Fibroblast of lung (primary cell): ENCODE measurements at places on chromosomes 5 and 9.

GRCh38 chr5:135332519-135333150 lies 66.4 kb downstream of the MACROH2A1 start:
- H3K27me3 ChIP-seq: no peaks in the 10 kb centered on the region
- H3K4me3 ChIP-seq: no peak overlapping the region
- H3K36me3 ChIP-seq: peaks cover 10% of the 10 kb centered on the region

GRCh38 chr5:151624476-151624875 lies 33.3 kb upstream of the FAT2 start:
- DNase-seq: no peak
- H3K4me3 ChIP-seq: no peak overlapping the region
- H3K27me3 ChIP-seq: no peaks in the 10 kb centered on the region
- H3K27ac ChIP-seq: no peak overlapping the region
- no peaks in the 10 kb centered on the region for H3K36me3 ChIP-seq

GRCh38 chr5:56625541-56625940 lies 189.8 kb upstream of the MAP3K1 start:
- peak; percentile 95 for DNase-seq
- H3K27me3 ChIP-seq: no peaks in the 10 kb centered on the region
- no peak overlapping the region for H3K4me3 ChIP-seq
- no peaks in the 10 kb centered on the region for H3K4me1 ChIP-seq

DNA sequence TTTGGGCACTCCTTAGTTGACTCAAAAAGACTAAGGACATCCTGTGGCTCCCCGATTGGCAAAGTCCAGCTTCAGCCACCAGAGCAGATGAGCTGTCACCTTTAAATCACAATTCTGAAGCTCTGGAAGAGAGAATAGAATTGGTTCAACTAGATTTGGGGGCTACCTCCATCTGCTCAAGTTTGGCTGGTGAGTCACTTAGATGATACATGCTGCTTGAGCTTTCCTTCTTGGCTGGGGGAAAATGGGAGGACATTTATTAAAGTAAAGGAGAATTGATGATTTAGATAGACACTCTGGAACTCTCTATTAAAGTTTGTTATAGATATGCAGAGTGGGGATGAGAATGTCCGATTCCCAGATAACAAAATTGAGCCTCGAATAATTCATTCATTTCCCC lies 30.0 kb upstream of the GRIA1 start:
- no peaks in the 10 kb centered on the region for H3K27me3 ChIP-seq
- no peaks in the 10 kb centered on the region for H3K4me1 ChIP-seq
- H3K36me3 ChIP-seq: no peaks in the 10 kb centered on the region
- no peak overlapping the region for H3K27ac ChIP-seq
- no peak overlapping the region for H3K4me3 ChIP-seq

GRCh38 chr5:7391814-7392692 lies 3.9 kb upstream of the ADCY2 start:
- H3K27ac ChIP-seq: no peak overlapping the region
- H3K4me3 ChIP-seq: no peak overlapping the region
- no peaks in the 10 kb centered on the region for H3K4me1 ChIP-seq
- peaks cover 6% of the 10 kb centered on the region for H3K27me3 ChIP-seq
- peak; percentile 12 for DNase-seq

GRCh38 chr5:96569770-96570169 lies 92.4 kb upstream of the CAST start:
- H3K4me3 ChIP-seq: no peak overlapping the region
- no peak for DNase-seq
- peaks cover 19% of the 10 kb centered on the region for H3K4me1 ChIP-seq
- H3K36me3 ChIP-seq: no peaks in the 10 kb centered on the region

- no peaks in the 10 kb centered on the region for H3K4me1 ChIP-seq
- no peaks in the 10 kb centered on the region for H3K27me3 ChIP-seq
- H3K27ac ChIP-seq: no peak overlapping the region
- no peak for DNase-seq
- H3K4me3 ChIP-seq: no peak overlapping the region
- H3K36me3 ChIP-seq: no peaks in the 10 kb centered on the region
These were observed 90.0 kb upstream of the CTSL start for GRCh38 chr9:87635656-87636501.

DNA sequence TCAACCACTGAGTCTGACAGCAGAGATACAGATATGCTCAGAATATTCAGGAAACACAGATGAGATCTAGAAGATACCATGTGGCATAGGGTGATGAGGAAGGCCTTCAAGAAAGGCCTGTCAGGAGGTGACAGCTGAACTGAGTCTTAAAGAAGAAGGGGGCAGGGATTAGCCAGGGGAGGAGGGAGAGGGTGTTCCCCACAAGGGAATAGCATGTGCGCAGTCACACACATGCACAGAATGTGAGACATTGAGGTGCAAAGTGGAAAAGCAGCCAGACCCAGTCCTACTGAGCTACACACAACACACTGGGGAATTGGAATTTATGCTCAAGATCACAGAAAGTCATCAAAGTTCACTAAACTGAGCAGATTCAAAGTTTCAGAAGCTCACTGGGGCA lies 3.0 kb upstream of the SLC25A48 start:
- no peaks in the 10 kb centered on the region for H3K4me1 ChIP-seq
- no peaks in the 10 kb centered on the region for H3K36me3 ChIP-seq
- DNase-seq: no peak

DNA sequence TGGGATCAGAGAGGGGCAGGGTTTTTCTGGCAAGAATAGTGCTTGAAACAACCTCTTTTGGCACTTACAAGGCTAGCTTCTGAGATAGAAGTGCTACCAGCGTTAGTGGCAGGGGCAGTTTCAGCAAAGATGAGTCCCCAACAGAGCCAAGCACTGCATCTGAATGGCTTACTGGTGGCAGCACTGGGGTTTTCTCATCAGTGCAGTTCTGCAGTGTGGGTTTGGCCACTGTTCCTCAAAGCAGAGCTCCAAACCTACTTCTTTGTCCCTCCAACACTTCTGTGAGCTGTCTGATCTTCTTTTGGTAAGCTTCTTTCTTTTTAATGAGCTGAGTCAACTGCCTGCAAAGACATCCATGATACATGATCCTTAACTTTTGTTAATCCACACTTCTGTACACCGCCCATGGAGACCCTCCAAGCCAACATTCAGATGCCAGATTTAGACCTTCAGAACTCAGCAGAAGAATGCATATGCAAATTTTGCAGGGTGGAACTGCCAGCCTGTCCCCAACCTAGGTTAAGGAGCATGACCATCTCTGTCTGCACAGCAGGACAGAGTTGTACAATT lies 29.9 kb upstream of the FSTL4 start:
- no peak overlapping the region for H3K27ac ChIP-seq
- H3K36me3 ChIP-seq: no peaks in the 10 kb centered on the region
- no peaks in the 10 kb centered on the region for H3K4me1 ChIP-seq

DNA sequence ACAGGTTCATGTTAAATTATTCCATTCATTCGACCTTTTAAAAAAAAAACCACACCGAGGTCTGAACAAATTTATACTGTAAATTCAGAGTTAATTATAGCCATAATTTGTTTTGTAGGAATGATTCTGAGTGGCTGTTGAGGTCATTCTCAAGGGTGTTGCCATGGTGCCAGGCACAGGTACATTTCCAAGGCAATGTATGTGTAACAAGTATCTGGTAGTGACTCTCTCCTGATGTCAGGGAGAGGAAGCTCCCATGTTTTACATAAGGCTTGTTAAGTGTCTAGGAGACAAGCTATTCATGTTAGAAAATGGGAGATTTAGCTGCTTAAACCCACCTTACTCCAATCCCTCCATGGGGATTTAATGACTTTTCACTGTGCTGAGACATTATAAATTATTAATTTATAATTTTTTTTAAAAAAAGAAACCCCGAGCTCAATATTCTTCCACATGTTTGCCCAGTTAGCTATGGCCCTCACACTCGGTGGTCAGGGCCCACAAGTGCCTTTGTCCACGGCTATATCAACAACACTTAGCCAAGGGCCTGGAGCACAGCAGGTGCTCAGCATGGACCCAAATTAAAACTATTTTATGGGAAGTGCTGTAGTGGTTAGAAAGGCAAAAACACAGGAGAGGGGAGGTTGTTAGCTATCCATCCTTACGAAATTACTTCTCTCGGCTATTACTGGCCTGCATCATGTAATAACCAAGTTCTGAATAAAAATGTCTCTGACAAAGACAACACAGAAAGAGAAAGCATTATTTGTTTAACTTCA lies 154.6 kb upstream of the GNA14 start:
- no peaks in the 10 kb centered on the region for H3K36me3 ChIP-seq
- H3K27me3 ChIP-seq: no peaks in the 10 kb centered on the region

DNA sequence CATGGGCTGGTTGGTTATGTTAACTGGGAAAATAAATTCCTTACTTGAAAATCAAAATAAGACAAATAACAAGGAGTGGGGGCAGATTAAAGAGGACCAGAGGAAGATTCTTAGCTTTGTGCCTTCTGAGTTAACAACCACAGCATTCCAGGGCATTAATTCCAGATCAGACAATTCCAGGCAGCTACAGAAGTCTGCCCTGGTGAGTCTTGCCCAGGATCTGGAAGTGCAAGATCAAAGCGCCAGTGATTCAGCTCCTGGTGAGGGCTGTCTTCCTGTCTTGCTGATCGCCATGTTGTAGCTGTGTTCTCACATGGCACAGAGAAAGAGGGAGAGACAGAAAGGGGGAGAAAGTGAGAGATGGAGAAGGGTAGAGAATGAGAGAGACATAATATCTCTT lies 65.6 kb downstream of the ANXA2R start:
- DNase-seq: no peak
- no peak overlapping the region for H3K27ac ChIP-seq
- H3K36me3 ChIP-seq: no peaks in the 10 kb centered on the region
- no peaks in the 10 kb centered on the region for H3K4me1 ChIP-seq
- no peaks in the 10 kb centered on the region for H3K27me3 ChIP-seq

- no peak for DNase-seq
- no peaks in the 10 kb centered on the region for H3K36me3 ChIP-seq
- H3K27ac ChIP-seq: no peak overlapping the region
- H3K4me1 ChIP-seq: no peaks in the 10 kb centered on the region
- H3K4me3 ChIP-seq: no peak overlapping the region
- H3K27me3 ChIP-seq: no peaks in the 10 kb centered on the region
These were observed 8.6 kb downstream of the ECSCR start for GRCh38 chr5:139453683-139454567.

DNA sequence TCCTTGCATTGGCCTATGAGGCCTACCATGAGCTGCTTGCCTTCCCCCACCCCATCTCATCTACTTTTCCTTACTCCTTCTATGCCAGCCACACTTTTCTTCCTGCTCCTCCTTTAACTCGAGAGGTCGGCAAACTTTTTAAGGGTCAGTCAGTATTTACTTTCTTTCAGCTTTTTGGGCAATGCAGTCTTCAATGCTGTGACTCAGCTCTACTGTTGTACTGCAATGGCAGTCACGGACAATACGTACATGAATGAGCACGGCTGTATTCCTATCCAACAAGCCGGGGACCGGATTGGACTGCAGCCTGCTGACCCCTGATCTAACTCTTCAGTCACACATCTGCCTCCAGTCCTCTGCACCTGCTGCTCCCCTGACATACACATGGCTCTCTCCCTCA lies 602 bp upstream of the ACTL7A start:
- no peaks in the 10 kb centered on the region for H3K4me1 ChIP-seq
- no peak overlapping the region for H3K4me3 ChIP-seq
- H3K27ac ChIP-seq: no peak overlapping the region
- no peak for DNase-seq

GRCh38 chr5:175813943-175814630 lies 57.3 kb upstream of the CPLX2 start:
- no peak overlapping the region for H3K4me3 ChIP-seq
- no peaks in the 10 kb centered on the region for H3K36me3 ChIP-seq
- DNase-seq: no peak
- peaks cover 7% of the 10 kb centered on the region for H3K4me1 ChIP-seq
- H3K27ac ChIP-seq: no peak overlapping the region

- DNase-seq: peak; percentile 52
- no peaks in the 10 kb centered on the region for H3K4me1 ChIP-seq
- H3K27me3 ChIP-seq: peaks cover 78% of the 10 kb centered on the region
- H3K36me3 ChIP-seq: no peaks in the 10 kb centered on the region
- H3K4me3 ChIP-seq: no peak overlapping the region
These were observed 204.1 kb downstream of the MEF2C start for GRCh38 chr5:88678770-88679381.

- no peak overlapping the region for H3K27ac ChIP-seq
- no peaks in the 10 kb centered on the region for H3K4me1 ChIP-seq
- no peak for DNase-seq
- no peaks in the 10 kb centered on the region for H3K36me3 ChIP-seq
- no peak overlapping the region for H3K4me3 ChIP-seq
These were observed 21.2 kb upstream of the MLANA start for GRCh38 chr9:5869315-5870019.

- peak overlapping the region; percentile 14 for H3K27ac ChIP-seq
- peaks cover 3% of the 10 kb centered on the region for H3K4me1 ChIP-seq
- no peaks in the 10 kb centered on the region for H3K36me3 ChIP-seq
These were observed 51.0 kb downstream of the TMEM252 start for GRCh38 chr9:68489646-68490045.

DNA sequence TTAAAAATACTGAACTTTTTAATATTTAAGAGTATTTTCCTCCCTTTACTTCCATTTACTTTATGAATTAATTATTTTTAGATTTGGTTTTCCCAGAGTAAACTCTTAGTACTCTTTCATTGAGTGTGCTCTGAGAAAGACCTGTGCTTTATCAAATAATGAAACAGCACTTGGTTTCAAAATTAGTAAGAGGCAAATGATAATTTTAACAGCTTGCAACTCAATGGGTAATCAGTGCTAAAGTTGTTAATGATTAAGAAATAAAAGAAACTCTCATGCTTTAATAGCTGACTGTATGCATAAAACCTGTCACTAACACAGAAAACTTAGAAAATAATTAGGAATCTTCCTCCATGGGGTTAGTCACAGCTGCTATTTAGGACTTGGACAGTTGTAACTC lies 244.4 kb downstream of the RFX3 start:
- H3K36me3 ChIP-seq: no peaks in the 10 kb centered on the region
- DNase-seq: no peak
- no peak overlapping the region for H3K27ac ChIP-seq
- H3K4me3 ChIP-seq: no peak overlapping the region
- no peaks in the 10 kb centered on the region for H3K27me3 ChIP-seq

DNA sequence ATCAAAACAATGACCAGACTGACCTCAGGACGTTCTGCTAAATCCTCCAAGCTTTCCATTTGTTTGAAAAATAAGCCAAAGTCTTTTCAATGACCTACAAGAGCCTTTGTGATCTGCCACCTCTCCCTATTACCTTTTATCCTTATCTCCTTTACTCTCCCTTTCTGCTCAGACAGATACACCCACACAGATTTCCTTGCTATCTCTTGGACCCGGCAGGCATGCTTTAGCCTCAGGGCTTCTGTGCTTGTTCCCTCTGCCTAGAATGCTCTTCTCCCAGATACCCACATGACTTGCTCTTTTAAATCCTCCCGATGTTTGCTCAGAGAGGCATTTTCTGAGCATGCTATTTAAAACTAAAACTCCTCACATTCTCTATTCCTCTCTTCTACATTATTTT lies 8.9 kb upstream of the ELOVL7 start:
- H3K4me1 ChIP-seq: no peaks in the 10 kb centered on the region
- no peaks in the 10 kb centered on the region for H3K36me3 ChIP-seq
- no peak overlapping the region for H3K27ac ChIP-seq
- H3K27me3 ChIP-seq: no peaks in the 10 kb centered on the region
- DNase-seq: no peak

- peaks cover 3% of the 10 kb centered on the region for H3K36me3 ChIP-seq
- H3K4me1 ChIP-seq: no peaks in the 10 kb centered on the region
- H3K27ac ChIP-seq: no peak overlapping the region
- no peak overlapping the region for H3K4me3 ChIP-seq
- DNase-seq: peak; percentile 69
These were observed 21.0 kb downstream of the IL7R start for GRCh38 chr5:35877655-35878054.
